ENCODE measurements at places on chromosomes 16 and 17.

DNA sequence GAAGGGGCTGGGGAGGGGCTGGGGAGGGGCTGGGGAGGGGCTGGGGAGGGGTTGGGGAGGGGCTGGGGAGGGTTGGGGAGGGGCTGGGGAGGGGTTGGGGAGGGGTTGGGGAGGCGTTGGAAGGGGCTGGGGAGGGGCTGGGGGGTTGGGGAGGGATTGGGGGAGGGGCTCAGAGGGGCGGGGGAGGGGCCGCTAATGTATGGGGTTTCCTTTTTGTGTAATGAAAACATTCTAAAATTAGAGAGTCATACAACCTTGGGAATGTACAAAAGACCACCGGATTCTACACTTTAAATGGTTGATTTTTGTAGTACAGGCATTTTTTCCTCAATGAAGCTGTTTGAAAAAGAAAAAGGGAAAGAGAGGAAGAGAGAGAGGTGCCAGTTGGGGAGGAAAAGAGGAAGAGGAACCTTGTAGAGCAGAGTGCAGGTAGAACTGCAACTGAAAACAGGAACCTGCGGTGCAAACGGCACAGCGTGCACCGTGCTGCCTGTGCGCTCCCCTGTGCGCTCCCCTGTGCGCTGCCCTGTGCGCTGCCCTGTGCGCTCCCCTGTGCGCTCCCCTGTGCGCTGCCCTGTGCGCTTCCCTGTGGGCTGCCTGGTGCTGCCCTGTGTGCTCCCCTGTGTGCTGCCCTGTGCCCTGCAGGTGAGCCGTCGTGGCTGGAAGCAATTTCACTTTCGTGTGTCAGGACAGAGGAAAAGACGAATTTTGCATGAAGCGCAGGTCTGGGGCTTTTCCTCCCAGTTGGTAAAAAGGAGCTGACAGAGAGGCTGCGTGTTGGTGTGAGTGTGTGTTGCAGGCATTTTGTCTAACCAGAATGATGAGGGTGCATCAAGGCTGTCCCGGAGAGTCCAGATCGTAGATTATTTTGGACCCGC, 40.8 kb downstream of the METRNL start:
- no peak for DNase-seq

- no peak for DNase-seq
Observed at GRCh38 chr17:78739331-78739931, 42.6 kb downstream of the CYTH1 start.

GRCh38 chr17:5468075-5468473, 708 bp downstream of the DHX33 start:
- peak; percentile 36 for DNase-seq

GRCh38 chr16:74064120-74064735, 232.4 kb upstream of the PSMD7 start:
- DNase-seq, result peak; percentile 55

DNA sequence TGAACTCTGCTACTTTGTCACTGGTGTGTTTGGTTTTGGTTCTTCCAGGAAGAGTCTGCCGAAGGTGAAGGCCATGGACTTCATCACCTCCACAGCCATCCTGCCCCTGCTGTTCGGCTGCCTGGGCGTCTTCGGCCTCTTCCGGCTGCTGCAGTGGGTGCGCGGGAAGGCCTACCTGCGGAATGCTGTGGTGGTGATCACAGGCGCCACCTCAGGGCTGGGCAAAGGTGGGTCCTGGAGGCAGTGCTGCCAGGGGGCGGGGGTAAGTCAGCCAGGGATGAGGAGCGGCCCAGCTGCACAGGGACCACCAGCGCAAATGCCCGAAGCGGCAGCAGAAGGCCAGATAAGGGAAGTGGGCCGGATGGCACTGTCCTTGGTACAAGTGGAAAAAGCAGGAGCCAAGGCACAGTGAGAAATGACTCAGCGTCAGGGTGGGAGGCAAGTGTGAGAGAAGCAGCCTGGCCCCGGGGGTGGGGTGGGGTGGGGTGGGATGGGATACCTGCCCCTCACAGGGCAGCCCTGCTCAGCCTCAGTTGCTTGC, 41.9 kb downstream of the TMEM11 start:
- no peak for DNase-seq

GRCh38 chr17:66492561-66493005, 190.2 kb downstream of the PRKCA start:
- DNase-seq, result peak; percentile 54

- peak; percentile 56 for DNase-seq
Observed at GRCh38 chr17:49193513-49194296, 16.7 kb downstream of the GNGT2 start.

GRCh38 chr17:66952031-66952524, 12.4 kb upstream of the CACNG4 start:
- no peak for DNase-seq

DNA sequence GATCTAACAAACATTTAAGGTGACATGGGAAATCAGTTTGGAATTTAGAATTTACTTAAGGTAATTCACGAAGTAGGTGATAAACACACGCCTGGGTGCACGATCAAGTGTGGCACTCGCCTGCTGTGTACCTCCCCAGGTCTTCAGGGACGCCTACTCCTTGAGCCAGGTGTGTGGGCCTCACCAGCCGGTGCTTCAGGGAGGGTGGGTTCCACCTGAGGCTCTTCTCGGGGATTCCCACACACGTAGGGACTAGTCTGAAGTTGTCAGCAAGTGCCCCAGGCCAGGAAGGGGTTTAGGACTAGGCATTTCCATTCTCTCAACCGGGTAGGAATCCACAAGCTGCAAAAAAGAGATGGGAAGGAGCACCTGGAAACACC, 9.8 kb upstream of the NAT9 start:
- DNase-seq, result no peak

DNA sequence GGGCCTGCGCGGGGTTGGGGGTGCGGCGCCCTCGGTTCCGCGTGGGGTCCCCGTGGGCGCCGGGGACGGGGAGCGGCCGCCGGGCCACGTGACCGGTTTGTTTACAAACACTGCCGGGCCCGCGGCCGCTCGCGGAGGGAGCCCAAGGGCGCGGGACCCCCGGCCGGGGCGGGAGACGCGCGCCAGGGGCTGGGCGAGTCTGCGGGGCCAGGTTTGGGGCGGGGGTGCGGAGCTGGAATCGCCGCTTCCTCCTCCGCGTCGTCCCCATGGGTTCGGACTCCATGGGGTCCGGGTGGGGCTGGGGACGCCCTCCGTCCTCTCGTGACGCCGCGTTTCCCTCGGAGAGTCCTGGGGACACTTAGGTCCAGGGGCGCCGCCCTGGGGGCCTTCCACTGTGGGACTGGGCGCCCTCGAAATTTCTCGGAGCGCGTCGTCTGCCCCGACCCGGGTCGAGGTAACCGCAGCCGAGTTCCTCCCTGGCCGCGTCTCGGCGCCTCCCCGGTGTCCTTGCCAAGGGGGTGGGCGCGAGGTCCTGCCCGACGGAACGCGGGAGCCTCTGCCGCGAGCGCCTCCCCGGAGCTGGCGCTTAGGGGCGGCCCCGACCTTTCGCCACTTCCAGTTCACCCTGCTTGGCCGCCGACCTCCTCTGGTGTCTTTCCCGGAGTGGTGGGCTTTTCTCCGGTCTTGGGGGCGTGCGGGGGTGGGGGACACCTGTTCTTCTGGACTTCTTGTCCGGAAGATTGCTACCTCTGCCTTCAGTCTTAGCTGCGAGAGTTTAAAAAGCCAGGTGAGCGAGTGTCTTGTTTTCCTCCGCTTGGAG, 684 bp downstream of the YPEL2 start:
- peak; percentile 78 for DNase-seq

GRCh38 chr16:69514356-69514755, 51.4 kb upstream of the NFAT5 start:
- no peak for DNase-seq

- peak; percentile 42 for DNase-seq
Observed at GRCh38 chr17:58520843-58521430, 6.5 kb upstream of the MTMR4 start.

DNA sequence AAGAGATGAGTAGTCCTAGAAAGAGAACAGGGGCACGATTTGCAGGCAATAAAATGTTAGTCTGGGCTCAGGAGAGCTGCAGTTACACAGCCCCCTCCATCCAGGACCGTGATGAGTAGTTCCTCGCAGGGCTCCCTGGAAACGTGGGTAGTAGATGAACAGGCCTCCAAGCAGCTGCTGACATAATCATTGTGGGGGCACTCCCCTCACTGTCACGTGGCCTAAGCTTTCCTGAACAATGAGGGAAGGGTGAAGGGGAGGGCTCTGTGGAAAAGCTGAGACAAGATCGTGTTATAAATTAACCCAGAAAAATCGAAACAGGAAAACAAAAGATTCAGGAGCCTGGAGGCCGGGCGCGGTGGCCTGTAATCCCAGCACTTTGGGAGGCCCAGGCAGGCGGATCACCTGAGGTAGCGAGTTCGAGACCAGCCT, 1.3 kb upstream of the PER1 start:
- DNase-seq, result no peak

DNA sequence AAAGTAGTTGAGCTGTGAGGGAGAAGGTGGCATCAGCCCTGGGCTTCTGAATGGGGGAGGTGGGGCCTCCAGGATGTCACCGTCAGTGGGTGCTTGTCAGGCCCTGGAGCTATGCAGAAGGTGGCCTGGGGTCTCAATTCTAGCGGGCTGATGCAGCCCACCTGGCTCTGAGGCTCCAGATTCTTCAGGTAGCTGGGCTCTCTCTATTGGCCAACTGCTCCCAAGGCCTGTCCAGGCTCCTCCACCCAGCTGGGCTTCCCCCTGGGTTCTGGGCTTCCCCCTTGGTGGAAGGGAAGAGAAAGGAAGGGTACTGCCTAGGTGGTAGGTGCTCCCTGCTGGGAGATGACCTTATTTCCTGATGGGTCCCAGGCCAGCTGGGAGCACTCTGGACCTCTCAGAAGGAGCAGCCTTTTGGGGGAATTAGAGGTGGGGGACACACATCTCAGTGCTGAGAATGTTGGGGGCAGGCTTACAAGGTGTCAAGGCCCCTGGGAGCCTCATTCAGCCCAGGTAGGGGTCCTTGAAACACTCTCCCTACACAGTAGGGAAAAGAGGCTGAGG, 1728.3 kb downstream of the TP53TG3F start:
- DNase-seq, result no peak

DNA sequence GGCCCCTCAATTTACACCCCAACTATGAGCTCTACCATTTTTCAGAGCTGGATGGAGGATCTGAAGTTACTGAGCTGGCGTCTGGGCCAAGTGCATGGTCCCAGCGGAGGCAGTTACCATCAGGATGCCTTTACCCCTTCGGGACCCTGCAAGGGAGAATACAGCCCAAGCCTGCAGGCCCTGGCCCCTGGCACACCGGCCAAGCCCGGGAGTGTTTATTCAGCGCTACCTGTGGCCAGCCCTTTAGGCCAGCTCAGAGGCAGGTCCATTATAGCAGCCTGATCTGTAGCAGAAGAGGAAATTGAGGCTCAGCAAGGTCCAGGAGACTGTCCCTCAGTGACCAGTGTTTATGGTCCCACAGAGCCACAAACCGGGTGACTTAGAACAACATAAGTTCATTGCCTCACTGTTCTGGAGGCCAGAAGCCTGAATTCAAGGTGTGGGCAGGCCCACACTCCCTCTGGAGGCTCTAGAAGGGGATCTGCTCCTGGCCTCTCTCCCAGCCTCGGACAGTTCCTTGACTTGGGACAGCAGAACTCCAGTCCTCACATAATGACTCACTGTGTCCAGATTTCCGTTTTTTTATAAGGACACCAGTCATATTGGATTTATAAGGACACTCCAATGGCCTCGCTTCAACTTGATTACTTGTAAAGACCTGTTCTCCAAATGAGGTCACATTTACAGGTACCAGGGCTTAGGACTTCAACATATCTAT, 8.8 kb downstream of the SEC14L5 start:
- no peak for DNase-seq

- no peak for DNase-seq
Observed at GRCh38 chr17:28646039-28646754, 1.2 kb upstream of the BLTP2 start.

- no peak for DNase-seq
Observed at GRCh38 chr17:80387071-80387470, 27.9 kb upstream of the ENDOV start.

- no peak for DNase-seq
Observed at GRCh38 chr17:21278450-21279197, 5.9 kb upstream of the MAP2K3 start.

DNA sequence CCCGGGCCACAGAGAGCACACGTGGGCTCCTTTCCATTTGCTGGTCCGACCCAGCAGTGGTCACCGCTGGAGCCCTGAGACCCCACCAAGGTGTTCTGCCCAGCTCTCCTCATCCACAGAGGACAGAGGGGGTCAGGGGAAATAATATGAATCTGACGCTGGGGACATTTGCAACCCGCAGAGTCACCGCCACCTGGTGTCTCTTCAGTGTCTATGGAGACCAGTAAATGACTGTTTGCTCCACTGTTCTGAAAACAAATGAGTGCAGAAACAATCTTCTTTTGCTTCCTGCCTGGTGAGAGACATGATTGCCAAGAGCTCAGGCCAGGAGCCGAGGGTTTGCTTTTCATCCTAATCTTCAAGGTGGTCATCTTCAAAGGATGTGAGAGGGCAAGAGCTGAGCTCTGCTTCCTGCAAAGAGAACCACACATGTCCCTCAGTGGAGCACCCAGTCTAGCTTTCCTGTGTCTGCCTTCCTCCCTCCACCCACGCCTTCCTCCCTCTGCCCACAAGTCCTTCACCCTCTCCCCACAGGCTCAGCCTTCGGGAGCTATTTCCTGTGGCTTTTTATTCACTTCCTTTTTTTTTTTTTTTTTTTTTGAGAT, 14.7 kb upstream of the KLHDC4 start:
- no peak for DNase-seq

DNA sequence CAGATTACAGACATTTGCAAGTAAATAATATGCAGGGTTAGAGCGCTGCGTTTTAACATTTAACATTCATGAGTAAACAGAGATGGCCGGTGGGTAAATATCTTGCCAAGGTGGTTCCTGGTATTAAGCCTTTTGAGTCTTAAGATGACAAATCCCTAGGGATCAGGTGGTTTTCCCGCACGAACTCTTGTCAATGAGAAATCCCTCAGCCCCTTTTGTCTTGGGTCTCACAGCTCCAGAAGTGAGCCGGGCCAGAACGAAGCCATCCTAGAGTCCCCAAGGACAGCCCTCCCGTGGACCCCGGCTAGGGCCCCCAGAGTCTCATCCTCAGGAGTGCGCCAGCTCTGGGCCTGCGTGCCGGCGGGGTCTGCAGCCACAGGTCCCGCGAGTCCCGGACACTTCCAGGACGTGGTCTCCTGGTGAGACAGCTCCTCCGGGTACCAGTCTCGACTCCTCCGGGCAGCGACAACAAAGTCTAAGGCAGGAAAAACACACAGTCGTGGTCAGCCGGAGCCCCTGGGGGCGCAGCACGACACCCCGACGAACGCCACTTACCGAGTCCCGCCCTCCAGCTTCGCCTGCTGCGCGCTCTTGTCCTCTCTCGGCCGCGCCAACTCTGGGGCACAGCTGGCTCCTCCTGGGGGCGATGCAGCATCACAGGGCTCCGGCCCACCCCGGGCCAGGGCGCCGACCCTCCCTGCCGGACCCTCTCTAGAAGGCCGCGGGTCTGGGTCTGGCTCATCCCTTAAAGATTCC, 13.3 kb downstream of the MIS12 start:
- DNase-seq, result peak; percentile 78

DNA sequence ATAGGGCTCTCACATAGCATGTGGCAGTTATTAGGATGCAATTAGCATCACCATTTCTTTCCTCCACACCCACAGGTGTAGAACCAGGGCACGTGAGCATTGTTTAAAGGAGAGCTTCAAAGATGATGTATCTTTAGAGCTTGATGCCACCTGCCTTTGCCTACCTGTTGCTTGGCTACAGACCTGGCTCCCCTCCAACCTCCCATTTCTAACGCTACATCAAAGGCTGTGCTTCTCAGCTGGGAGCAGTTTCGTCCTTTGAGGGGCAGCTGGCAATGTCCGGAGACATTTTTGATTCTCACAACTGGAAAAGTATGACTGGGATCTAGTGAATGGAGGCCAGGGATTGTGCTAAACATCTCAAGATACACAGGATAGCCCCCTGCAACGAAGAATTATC, 78.5 kb upstream of the CLEC3A start:
- no peak for DNase-seq
